HepG2 (cell line): ENCODE measurements at places on chromosomes 1 and 21.
A peak's percentile ranks its signal among the peaks of the same experiment; 100 is the strongest.

DNA sequence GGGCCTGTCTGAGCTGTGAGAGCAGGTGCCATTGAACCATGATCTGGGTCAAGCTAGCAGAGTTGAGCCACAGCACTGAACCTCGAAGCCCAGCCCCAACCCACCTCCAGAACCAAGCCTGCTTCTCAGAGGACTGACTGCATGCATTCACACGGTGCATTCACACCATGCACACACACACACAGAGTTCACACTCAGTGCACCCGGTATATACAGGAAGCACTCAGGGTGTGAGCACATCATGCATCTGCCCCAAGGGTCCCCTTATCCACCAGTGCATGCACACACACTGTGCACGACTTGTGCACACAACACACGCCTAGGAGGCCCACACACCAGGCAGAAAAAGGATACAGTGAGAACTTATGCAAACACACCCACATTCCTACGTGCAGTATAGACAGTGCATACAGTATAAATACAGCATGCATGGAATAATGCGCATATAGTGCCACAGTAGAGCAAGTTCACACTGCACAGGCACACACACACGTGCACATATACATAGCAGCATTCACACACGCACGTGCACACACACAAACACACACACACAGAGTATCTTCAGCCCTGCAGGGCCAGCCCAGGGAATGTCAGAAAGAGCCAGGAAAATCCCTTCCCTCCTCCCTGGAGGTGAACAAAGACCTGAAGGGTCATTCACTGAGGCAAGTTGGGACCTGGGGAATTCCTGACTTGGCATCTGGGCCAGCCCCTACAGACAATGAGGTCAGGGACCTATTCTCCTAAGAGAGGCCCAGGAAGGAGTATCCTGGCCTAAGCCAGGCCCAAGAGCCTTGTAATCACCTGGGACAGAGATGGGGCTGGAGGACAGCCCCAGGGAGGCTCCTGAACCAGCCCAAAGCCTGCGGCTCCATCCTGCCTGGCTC lies 42.1 kb downstream of the CAMK2N1 start:
- no peaks in the 10 kb centered on the region for H3K36me3 ChIP-seq
- H3K4me3 ChIP-seq, result no peak overlapping the region
- DNase-seq, result peak; percentile 9
- no peak overlapping the region for H3K27ac ChIP-seq
- H3K27me3 ChIP-seq, result 0 out of 2 replicates have a peak, but pooled peaks cover 1% of the 10 kb centered on the region

- peak; percentile 23 for DNase-seq
- H3K36me3 ChIP-seq, result no peaks in the 10 kb centered on the region
Observed at GRCh38 chr1:223732993-223733798, 20.9 kb downstream of the CAPN2 start.

DNA sequence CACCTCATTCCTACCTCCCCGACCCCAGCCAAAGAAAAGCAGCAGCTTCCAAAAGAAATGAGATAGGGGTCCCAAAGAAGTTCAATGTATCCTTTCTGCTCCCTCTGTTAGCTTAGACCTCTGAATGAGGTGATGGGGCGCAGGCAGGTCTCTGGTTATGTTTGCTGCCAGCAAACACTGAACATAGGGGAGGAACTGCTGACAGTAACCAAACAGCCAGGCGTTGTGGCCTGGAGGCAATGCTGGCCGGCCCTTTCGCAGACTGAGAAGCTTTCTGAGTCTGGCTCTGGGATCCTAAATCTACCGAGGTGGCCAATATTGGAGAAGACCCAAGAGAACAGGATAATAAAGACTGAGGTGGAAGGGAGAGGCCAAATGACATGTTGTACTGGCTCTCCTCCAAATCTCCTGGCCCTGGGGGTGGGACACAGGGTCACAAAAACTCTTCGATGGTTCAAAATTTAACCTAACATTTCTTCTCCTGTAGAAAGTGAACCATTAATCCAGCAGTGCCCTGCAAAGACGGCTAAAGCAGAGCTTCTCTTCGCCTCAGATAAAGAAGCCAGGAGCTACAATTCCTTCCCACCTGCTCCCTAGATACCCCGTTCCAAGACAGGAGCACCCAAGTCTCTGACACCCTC lies 19.6 kb downstream of the SSR2 start:
- peak overlapping the region; percentile 45 for H3K4me3 ChIP-seq
- peak overlapping the region; percentile 48 for H3K27ac ChIP-seq
- H3K4me1 ChIP-seq, result peaks cover 56% of the 10 kb centered on the region
- peak; percentile 80 for DNase-seq

DNA sequence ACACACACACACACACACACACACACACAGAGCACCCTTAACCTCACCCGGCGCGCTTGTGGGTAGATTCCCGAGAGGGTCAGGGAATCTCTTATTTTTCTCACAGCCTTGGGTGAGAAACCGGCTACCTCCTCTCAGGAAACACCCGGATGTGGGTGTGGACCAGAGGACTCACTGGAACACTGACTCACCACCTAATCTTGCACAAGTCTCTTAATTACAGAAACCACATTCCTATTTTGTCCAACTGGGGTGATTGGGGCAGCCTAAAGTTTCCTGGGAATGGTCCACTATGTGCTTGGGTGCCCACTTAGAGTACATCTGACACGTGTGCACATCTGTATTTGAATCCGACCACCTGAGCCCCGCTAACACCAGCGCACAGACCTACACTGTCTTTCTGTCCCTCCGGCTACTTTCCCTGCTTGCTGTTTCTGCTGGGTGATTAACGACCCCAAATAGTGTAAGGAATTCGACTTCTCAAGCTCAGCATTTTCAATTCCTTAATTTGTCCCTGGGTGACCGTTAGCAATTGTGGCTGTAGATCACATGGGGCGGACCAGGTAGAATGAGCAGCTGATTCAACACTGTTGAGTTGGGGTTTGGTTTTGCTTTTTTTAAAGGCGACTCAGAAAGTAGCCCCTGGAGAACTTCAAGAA lies 14.0 kb upstream of the TBX15 start:
- H3K27me3 ChIP-seq, result no peaks in the 10 kb centered on the region
- no peaks in the 10 kb centered on the region for H3K36me3 ChIP-seq
- H3K27ac ChIP-seq, result no peak overlapping the region
- no peak overlapping the region for H3K4me3 ChIP-seq
- H3K4me1 ChIP-seq, result no peaks in the 10 kb centered on the region

DNA sequence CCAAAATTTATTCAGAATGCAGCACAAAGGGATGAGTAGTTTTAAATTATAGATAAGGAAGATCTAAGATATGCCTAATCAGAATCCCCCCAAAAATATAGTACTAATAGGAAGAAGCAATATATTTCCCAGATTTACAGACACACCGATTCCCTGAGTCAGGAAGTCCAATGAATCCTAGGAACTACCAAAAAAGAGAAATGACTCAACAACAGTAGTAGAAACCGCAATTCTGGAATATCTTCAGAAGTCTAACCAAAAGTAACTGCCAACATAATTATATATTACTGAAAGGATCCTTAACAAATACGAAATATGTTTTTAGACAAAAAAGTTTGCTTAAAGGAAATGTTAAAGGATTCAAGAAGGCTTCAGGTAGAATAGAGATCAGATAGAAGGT lies 10.3 kb downstream of the AHCTF1 start:
- H3K4me1 ChIP-seq, result peaks cover 67% of the 10 kb centered on the region
- no peak for DNase-seq
- no peak overlapping the region for H3K27ac ChIP-seq
- no peak overlapping the region for H3K4me3 ChIP-seq

GRCh38 chr1:51736702-51737101 lies 119.8 kb downstream of the OSBPL9 start:
- H3K27ac ChIP-seq, result no peak overlapping the region
- H3K4me1 ChIP-seq, result peaks cover 71% of the 10 kb centered on the region
- DNase-seq, result no peak

DNA sequence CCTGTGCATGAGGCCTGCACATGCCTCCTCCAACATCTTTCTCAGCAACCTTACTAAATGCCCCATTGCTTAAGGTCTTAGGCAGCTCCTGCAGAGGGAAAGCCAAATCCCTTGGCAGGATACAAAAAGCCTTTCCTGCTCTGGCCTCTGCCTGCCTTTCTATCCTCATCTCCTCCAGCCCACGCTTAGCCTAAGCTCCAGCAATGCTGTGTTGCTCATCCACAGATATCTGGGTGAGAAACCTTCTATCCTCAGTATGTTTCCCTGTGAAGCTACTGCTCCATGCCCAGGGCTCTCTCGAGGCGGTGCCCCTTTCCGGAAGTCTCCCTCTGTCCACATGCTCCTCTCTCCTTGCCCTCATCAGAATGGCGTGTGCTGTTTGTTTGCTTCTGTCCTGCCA lies 37.0 kb upstream of the CCSAP start:
- H3K4me1 ChIP-seq, result no peaks in the 10 kb centered on the region
- H3K36me3 ChIP-seq, result no peaks in the 10 kb centered on the region
- H3K4me3 ChIP-seq, result no peak overlapping the region
- H3K27ac ChIP-seq, result no peak overlapping the region

- H3K27ac ChIP-seq, result no peak overlapping the region
Observed at GRCh38 chr1:230140221-230141020, 73.4 kb downstream of the GALNT2 start.

DNA sequence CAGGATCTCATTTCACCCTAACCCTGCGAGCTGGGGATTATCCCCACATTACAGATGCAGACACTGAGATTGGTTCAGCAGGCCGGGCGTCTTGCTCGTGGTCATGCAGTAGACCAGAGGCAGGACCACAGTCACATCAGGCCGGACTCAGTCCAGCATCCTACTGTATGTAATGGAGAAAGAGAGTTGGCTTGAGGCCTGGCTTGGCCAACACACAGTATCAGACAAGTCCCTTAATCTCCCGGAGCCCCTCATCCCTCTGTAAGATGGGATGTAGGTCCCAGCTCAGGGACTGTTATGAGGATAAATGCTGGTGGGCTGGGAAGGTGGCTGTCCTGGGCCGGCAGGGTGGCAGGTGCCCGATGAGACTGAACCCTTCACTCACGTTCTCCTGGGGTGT lies 66.1 kb upstream of the ACTL8 start:
- H3K4me1 ChIP-seq, result no peaks in the 10 kb centered on the region
- DNase-seq, result no peak
- peaks cover 41% of the 10 kb centered on the region for H3K36me3 ChIP-seq
- no peaks in the 10 kb centered on the region for H3K27me3 ChIP-seq

DNA sequence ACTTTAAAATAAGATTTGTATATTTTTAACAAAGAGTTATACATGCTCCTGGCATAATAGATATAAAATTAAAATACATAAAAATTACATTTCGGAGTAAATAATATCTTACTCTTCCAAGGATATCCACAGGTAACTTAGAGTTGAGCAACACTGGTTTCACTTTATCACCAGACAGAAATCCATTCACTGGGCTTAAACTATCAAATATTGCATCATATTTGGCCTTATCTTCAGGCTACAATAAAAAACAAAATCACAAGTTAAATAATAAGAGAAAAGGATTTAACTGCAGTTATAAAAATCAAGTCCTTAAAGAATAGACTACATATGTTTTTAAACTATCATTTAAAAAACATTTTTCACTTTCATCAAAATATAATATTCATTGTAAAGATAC lies 55.5 kb downstream of the EPS15 start:
- H3K4me1 ChIP-seq, result no peaks in the 10 kb centered on the region
- no peak for DNase-seq
- no peak overlapping the region for H3K27ac ChIP-seq
- H3K36me3 ChIP-seq, result no peaks in the 10 kb centered on the region; the same call in none of the 2 replicates

DNA sequence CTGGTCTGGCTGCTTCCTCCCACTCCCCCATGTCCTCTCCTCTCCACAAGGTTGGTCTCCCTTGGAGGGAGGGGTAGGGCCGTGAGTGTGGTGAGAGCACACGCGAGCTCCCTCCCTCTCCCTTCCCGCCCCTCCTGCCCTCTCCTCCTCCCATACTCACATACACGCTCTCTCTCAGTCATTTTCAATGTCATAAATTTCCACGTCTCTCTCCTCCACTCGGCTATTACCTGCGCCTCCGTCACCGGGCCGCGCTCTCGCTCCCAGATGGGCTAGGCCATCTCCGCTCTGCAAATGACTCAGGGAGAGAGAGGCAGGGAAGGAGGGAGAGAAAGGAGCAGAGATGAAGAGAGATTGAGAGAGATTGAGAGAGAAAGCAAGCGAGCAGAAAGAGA lies 36.7 kb upstream of the DMBX1 start:
- peaks cover 70% of the 10 kb centered on the region for H3K27me3 ChIP-seq
- no peak for DNase-seq
- no peak overlapping the region for H3K27ac ChIP-seq
- no peaks in the 10 kb centered on the region for H3K4me1 ChIP-seq
- no peaks in the 10 kb centered on the region for H3K36me3 ChIP-seq
- no peak overlapping the region for H3K4me3 ChIP-seq

GRCh38 chr1:117096951-117097408 lies 24.6 kb downstream of the TRIM45 start:
- no peak overlapping the region for H3K4me3 ChIP-seq
- H3K27ac ChIP-seq, result no peak overlapping the region
- no peaks in the 10 kb centered on the region for H3K27me3 ChIP-seq
- peaks cover 72% of the 10 kb centered on the region for H3K36me3 ChIP-seq
